ENCODE measurements at places on chromosomes 12 and 14. TPM values are rescaled to one million over a fixed set of nuclear protein-coding genes. Genes with fewer than 3 reads are reported as not detected.
A peak's percentile ranks its signal among the peaks of the same experiment; 100 is the strongest.

Gene KRT79
- 0.19 TPM for total RNA-seq

Gene CFAP54
- total RNA-seq = 14.4 TPM

- no peaks in the 10 kb centered on the region for H3K4me1 ChIP-seq
- DNase-seq = no peak
- H3K36me3 ChIP-seq = no peaks in the 10 kb centered on the region
Observed at GRCh38 chr12:78880078-78880477, 15.5 kb downstream of the SYT1 start.

- DNase-seq = peak; percentile 31
- no peaks in the 10 kb centered on the region for H3K4me1 ChIP-seq
- H3K4me3 ChIP-seq = no peak overlapping the region
- H3K36me3 ChIP-seq = no peaks in the 10 kb centered on the region
- H3K27ac ChIP-seq = no peak overlapping the region
Observed at GRCh38 chr14:22047115-22047514, 373.5 kb upstream of the OR4E1 start.

DNA sequence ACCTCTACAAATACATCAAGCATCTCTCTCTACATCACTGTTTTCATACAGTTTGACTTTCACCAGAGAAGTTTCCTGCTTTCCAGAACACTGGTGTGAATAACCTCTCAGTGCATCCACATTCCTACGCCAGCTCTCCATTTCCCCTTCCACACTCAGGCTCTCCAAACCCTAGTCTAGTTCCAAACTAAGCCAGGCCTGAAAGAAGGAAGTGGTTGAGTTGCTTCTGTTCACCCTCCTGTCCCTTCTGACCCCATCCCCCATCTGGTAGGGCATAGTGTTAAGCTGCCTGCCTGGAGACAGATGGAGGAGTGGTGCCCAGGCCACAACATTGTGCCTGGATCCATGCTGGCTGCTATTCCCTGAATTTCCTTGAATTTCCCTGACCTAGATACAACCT is 132.4 kb downstream of the GPR65 start:
- no peaks in the 10 kb centered on the region for H3K27me3 ChIP-seq
- no peaks in the 10 kb centered on the region for H3K36me3 ChIP-seq
- no peak overlapping the region for H3K27ac ChIP-seq
- no peaks in the 10 kb centered on the region for H3K4me1 ChIP-seq
- DNase-seq = no peak
- H3K4me3 ChIP-seq = no peak overlapping the region

DNA sequence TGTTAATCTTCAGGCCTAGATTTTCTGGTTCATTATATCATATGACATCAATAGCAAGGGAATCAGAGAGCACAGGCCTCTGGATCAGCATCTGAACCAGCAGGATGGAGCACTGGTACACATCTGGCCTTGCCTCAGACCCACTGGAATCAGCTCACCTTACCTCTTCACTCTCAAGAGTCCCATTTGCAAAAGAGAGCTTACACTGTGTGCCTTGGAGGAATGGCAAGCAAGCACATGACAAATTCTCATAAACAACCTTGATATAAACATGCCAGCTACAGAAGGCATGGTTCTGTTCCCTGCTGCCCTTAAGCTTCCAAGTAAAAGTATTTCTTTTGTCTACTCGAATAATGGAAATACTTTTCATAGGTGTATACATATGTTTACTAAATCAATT is 128.6 kb upstream of the CPM start:
- no peak overlapping the region for H3K4me3 ChIP-seq
- no peak for DNase-seq
- no peaks in the 10 kb centered on the region for H3K36me3 ChIP-seq
- H3K4me1 ChIP-seq = no peaks in the 10 kb centered on the region
- H3K27ac ChIP-seq = no peak overlapping the region

GRCh38 chr12:115895247-115895646 is 382.2 kb downstream of the MED13L start:
- H3K27me3 ChIP-seq = no peaks in the 10 kb centered on the region
- H3K36me3 ChIP-seq = no peaks in the 10 kb centered on the region
- H3K27ac ChIP-seq = no peak overlapping the region
- H3K4me3 ChIP-seq = no peak overlapping the region

- H3K27ac ChIP-seq = peak overlapping the region; percentile 42
- no peaks in the 10 kb centered on the region for H3K27me3 ChIP-seq
- no peaks in the 10 kb centered on the region for H3K36me3 ChIP-seq
- H3K4me1 ChIP-seq = peaks cover 8% of the 10 kb centered on the region
- DNase-seq = no peak
- peak overlapping the region; percentile 78 for H3K4me3 ChIP-seq
Observed at GRCh38 chr14:69880044-69880487, 850 bp downstream of the SMOC1 start.

Measured in testis (tissue), 5 donors.